ENCODE measurements at places on chromosomes 6 and 20. TPM values are rescaled to one million over a fixed set of nuclear protein-coding genes. Genes with fewer than 3 reads are reported as not detected.

TRIM40 gene
- total RNA-seq, result not detected

RFX6 gene
- total RNA-seq, result not detected

LGSN gene
- not detected for total RNA-seq

DNA sequence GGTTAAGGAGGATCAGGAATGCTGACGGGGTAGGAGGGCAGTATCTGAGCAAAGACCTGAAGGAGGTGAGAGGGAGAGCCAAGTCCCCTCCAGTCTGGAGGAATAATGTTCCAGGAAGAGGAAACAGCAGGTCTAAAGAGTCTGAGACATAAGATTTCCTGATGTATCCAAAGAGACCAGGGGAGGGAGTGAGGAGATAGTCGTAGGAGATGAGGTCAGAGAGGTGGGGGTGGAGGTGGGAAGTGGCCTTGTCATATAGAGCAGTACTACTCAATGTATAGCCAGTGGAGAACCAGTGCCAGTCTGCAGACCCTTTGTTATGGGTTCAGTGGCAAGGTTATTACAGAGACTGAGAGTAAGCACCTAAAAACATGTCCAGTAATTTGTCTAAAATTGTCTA is 130.6 kb downstream of the COL9A1 start:
- H3K4me3 ChIP-seq, result no peak overlapping the region
- H3K4me1 ChIP-seq, result no peaks in the 10 kb centered on the region
- H3K27me3 ChIP-seq, result no peaks in the 10 kb centered on the region
- H3K36me3 ChIP-seq, result no peaks in the 10 kb centered on the region

DNA sequence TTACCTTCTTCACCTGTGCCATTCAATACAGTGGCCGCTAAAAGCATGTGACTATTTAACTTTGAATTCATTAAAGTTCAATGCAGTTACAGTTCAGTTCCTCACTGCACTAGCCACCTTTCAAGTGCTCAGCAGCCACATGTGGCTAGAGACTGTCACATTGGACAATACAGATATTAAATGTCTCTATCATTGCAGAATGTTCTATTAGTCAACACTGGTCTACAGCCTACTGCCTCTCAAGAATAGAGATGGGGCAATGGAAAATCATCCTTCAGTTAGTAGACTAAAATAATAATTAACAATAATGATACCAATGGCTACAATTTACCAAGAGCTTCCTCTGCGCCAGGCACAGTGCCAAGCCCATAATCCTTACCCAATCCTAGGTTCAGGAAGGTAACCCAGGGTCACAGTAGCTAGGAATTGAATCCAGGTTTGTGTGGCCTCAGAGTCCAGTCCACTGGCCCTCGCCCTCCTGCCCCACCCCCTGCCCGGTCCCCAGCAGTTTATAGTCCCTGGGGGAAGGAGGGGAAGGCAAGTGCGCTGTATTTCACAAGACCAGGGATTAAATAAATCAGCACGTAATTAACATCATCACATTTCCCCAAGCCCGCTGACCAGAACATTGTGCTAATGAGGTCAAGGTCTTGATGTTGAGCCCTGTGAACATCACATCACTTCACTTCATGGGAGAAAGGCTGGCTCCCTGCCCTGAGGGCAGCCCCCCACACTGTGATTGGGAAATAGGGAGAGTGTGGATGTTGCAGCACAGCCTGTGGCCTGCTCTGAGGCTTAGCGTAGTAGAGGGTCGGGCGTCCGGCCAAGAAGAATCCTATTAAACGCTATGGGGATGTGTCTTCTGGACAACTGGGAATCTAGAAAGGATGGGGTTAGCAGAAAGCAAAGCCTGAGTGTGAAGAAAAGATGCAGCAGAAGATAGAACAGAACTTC is 147.2 kb downstream of the VEGFA start:
- DNase-seq, result no peak
- H3K27me3 ChIP-seq, result peaks cover 7% of the 10 kb centered on the region
- no peaks in the 10 kb centered on the region for H3K4me1 ChIP-seq
- no peak overlapping the region for H3K27ac ChIP-seq
- no peaks in the 10 kb centered on the region for H3K36me3 ChIP-seq

Measured in glutamatergic neuron (in vitro differentiated cells).